ENCODE measurements at places on chromosomes 13 and 19.

GRCh38 chr13:109397285-109397684 is 389.1 kb downstream of the IRS2 start:
- DNase-seq = no peak

DNA sequence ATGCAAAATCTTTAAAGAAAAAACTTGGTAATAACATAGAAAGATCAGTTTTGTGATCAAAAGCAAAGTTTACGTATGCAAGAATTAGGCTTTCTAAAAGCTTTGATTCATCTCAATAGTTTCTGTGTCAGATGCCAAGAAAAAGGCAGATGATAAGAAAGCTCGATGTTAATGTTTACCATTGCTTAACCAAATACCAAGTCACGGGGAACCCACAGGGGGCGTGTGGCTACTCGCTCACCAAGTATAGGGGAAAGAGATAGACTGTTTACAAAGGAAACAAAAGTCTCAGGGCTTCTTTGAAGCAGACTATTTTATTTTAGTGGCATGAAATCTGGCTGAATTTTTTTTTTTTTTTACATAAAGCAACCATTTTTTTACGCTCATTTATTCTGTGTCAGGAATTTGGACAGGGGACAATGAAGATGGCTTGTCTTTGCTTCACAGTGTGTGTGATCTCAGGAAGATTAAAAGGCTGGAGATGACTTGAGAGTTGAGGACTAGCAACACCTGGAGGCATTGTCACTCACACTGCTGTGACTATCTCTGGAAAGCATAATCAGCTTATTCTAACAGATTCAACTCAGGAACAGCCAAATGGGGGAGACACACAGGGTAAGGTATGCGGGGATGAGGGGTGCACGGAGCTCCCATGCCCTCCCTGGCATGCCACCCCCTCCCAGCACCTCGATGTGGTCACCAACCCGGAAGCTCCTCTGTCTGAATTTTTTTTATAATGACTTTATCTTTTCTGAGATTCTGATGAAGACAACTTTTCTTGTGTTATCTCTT is 24.9 kb downstream of the RCBTB1 start:
- DNase-seq = no peak

DNA sequence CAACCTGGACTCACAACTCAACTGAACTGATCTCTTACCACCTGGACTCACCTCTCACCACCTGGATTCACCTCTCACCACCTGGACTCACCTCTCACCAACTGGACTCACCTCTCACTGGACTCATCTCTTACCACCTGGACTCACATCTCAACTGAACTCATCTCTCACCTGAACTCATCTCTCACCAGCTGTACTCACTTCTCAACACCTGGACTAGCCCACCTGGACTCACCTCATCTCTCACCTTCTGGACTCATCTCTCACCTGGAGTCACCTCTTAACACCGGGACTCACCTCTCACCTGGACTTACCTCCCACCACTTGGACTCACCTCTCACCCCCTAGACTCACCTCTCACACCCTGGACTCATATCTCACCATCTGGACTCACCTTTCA is 7.3 kb upstream of the CASP14 start:
- no peak for DNase-seq

- DNase-seq = peak; percentile 50
These were observed 146.7 kb upstream of the FNDC3A start for GRCh38 chr13:48828962-48829411.

DNA sequence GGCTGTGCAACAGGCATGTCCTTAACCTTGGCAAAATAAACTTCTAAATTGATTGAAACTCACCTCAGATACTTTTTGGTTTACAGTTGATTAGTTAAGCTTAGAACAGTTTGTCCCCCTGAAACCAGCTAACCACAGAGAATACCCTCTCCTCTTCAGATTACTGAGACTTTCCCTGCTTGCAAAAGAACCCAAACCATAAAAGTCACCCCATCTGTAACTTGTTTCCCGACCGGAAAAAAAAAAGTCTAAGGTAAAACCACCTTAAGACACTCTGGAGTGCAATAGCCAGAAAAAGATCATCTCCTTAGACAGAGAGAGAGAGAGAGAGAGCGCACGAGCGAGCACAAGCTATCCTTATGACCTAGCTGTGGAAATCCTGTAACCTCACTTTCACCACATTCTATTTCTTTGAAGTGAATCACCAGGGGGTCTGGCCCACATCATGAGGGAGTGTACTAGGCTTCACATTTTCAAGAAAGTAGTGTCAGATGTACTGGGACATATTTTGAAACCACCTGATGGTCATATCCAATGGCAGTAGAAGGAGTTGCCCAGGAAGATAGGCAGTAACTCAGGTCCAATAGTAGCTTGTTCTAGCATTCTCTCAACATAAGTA is 11.1 kb upstream of the GTF2F2 start:
- DNase-seq = no peak

DNA sequence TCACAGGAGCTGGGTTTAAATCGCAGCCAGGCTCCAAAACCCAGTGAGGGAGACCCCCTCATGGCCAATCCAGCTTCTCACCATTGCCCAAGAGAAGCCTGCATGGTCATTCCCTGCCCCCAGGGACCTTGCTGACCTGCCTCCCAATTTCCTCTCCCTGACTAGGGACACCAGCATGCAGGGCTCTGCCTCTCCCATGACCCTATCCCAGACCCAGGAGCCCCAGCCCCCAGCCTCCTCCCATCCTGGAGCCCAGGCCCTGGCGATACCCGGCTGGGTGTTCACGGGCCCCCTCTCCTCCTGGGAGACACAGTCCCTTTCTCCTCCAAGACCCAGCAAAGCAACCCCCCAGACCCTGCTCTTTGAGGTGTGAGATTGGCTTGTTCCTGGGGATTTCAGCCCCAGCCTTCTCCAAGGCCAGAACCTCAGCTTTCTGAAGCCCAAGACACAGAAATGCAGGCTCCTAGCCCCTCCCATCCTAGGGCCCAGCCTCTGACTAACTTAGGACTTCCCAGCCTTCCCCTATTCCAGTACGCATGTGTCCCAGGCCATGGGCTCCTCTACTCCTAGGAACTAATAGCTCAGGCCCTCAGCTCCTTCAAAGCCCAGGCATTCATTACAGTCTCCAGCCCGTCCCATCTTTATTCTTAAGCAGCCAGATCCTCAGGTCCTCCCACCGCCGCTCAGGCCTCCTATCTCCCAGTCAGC is 1.1 kb downstream of the GYS1 start:
- DNase-seq = no peak

DNA sequence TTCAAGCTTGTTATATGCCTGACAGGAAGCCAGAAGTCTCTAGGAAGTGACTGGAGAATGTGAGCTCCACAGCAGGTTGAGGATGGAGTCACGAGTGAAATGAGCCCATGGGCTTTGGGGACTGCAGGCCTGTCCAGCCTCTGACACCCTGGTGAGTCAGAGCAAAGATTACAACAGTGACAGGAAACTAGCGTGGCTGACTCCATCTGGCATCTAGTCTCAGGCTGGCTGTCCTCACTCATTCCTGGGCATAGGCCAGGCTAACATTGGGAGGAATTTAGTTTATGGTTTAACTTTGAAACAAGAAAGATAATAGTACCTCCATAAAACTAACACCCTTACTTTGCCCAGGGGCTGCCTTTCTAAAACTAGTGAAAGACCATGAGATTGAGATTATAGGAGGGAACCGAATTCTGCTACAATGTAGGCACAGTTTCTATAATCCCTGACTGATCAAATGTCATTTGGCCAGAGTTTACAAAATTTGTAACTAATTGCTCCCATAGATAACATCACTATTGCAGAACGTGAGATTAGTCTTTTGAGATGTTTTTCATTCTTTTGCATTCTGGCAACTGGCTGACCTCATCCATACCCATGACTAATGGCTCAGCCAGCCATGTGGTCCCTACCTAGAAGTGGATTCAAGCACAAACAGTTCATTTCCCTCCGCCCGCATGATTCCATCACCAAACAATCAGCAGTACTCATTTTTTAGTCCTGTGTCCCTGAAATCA is 28.4 kb downstream of the PSG1 start:
- no peak for DNase-seq

- DNase-seq = no peak
These were observed 18.1 kb downstream of the CLEC4M start for GRCh38 chr19:7781157-7781556.

DNA sequence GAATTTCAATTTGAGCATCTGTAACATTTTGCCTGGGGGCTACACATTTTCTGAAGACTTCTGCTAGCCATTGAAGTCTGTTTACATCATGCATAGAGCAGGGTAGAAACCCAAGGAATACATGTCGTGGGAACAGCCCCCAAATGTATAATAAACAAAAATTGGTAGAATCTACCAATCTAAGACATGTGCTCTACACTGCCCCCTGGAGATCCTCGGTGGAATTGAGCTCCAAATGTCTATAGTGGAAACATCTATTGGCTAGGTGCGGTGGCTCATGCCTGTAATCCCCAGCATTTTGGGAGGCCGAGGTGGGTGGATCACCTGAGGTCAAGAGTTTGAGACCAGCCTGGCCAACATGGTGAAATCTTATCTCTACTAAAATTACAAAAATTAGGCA is 57.3 kb downstream of the MBD3L2B start:
- DNase-seq = no peak

DNA sequence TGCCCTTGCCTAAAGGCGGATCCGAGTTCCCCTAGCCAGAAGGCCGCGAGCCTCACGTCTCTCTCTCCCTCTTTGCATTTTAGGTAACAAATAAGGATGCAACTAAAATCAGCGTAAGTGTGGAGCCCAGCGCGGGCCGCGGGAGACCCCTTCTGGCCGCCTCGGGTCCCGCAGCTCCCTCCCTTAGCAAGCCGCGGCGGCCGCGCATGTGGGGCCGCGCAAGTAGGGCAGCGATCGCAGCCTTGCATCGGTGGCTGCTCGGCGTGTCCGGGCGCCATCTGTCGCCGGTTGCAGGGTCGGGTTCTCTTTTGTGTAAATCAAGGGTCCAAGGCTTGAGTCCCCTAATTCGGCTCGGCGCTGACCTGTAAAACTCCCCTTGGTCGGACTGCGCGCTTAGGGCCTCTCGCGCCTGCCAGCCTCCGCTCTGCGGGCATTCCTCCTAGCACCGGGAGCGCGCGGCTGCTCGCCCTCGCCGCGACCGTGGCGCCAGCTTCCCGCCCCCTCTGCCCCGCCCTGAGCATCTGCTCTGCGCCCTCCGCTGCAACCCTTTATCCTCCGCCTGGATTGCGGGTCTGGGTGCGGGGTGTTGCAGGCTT is 2.7 kb downstream of the VSTM2B start:
- no peak for DNase-seq

DNA sequence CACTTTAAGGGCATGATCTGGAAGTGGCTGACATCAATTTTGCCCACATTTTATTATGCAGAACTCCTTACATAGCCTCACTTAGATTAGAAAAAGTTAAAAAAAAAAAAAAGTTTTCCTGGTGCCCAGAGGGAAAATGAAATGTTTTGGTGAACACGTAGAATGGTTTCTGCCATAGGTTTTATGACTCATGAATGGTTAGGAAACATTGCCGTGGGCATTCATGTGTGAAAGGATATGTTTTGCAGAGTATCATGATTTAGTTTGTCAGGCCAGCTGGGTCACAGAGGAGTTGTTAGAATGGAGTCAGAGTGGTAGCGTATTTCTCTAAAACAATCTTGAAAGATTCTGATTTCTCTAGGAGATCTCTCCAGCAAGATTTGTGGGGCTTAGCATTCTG is 133.8 kb downstream of the MRPL57 start:
- no peak for DNase-seq

DNA sequence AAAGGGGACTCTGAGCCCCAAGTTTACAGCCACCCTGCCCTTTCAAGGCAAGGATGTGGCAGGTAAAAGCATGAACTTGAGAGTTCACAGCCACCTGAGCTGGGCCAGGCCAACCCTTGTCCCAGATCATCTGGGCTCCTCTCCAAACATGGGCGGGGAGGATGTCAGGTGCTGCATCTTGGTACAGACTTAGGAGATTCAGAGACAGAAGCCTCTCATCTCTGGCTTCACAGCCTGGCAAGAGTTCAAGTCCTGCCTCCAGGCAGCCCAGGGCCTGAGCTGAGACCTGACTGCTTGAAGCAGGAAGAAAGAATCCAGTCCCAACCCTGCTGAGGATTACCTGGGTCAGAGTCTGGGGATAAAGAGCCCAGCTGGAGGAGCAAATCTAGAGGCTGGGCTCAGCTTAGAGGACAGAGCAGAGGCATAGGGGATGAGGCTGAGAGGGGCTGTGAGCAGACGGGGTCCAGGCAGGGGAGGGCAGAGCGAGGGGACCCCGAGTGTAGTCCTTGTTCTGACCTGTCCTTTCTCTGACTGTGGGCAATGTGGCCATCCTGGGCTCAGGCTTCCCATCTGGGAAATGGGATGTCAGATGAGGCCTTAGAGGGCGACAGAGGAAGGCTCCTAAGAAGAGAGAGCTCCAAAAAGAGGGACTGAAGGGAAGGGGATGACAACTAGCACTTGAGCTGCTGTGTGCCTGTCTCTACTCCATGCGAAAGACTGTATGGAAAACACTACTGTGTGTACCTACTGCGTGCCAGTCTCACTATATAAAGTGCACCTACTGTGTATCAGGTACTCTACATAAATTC is 6.6 kb upstream of the OR10H5 start:
- DNase-seq = no peak

DNA sequence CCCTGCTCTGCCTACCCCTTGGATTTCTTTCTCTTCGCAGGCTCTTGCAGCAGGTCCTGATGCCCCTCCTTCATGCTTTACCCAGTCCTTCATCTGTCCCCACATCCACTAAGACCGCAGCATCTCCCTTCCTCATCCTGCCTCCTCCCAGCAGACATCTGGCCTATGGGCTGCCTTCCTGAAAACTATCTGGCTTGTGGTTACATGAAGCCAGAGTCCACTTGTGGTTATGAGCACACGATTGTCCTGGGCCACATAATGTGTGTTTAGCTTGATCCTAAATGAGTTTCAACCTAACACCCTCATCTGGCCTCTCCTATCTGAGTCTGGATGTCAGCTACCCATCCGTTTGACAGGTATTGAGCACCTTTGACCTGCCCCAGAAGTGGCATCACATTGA is 5.5 kb upstream of the ZNF175 start:
- DNase-seq = no peak

DNA sequence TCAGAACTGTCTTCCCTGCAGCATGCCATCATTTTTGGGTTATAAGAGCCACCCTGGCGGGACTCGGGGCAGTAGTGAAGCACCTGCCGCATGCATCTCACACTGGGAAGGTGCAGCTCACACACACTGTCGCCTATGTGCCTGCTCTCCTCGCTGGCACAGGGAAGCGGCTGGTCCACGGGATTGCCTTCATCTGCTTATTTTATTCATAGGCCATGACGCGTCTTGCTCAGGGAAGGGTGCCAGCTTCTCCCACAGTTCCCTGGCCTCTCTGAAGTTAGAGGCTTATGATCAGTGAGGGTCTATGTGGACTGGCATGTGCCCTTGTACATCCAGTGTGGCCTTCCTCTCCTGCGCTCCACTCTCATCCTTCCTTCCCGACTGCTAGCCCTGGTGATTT is 150.0 kb downstream of the KLF12 start:
- DNase-seq = no peak

GRCh38 chr19:38221919-38222830 is 1.8 kb downstream of the DPF1 start:
- no peak for DNase-seq

- DNase-seq = no peak
These were observed 1.3 kb upstream of the KLK8 start for GRCh38 chr19:51002542-51003311.

DNA sequence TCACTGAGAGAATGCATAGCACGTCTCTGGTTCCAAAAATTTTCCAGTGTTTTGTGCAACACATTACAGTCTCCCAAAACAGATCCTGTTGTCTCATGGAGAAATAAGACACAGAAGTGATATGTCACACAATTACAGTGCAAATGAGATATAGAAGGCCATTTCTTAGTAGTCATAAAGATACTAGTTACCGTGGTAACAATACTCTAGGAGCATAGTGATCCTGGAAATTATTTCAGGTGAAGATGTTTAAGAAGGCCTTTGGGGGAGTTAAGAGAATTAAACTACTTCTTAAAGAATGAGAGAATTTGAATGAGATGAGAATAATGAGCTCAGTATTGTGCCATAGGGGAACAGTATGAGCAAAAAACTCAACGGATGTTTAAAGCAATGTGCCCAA is 628.0 kb upstream of the MIR17HG start:
- DNase-seq = no peak
